Activated CD4-positive, alpha-beta T cell treated with anti-CD3 and anti-CD28 coated beads, Interleukin-2, Interleukin-6, amounts not matched to agents 100 ng/mL and 50 ng/mL, durations not matched to agents 16 hours and 8 hours (primary cell): ENCODE measurements at places on chromosomes 13 and 19.
A peak's percentile ranks its signal among the peaks of the same experiment; 100 is the strongest.

DNA sequence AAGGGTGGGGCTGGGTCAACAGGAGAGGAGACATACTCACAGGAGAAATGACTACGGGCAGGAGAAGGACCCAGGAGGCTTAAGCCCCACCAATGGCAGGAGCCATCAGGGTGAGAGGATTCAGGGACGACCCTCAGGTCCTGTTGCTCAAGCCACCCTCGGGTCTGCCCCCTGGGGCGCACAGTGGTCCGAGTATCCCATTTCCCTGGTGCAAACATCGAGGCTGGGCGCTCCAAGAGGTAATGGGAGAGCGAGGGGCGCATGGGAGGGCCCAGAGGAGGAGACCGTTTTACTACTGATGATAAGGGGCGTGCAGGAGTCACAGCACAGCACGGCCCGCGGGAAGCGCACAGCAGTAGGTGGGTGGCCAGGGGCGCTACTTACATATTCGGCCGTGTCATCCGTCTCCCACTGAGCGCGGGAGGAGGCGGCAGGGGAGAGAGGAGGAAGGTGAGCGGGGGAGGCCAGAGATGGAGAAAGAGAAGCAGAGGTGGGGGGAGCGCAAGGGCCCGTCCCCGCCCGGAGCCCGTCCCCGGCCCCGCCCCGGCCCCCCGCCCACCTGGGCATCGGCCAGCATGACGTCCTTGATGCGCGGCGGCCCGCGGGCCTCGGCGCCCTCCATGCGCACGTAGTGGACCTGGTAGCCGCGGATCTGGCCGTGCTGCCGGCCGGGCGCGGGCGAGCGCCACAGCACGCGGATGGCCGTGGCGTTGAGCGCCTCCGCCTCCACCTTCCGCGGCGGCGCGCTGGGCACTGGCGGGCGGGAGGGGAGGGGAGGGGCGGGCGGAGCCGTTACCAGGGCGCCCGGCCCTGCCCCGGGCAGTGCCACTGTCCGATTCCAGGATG lies 111.5 kb downstream of the PTPRS start:
- no peak for DNase-seq

- no peak for DNase-seq
Measured at GRCh38 chr13:62088165-62088564, 672.5 kb upstream of the PCDH20 start.

- peak; percentile 33 for DNase-seq
Measured at GRCh38 chr13:94351292-94351990, 128.0 kb downstream of the DCT start.

DNA sequence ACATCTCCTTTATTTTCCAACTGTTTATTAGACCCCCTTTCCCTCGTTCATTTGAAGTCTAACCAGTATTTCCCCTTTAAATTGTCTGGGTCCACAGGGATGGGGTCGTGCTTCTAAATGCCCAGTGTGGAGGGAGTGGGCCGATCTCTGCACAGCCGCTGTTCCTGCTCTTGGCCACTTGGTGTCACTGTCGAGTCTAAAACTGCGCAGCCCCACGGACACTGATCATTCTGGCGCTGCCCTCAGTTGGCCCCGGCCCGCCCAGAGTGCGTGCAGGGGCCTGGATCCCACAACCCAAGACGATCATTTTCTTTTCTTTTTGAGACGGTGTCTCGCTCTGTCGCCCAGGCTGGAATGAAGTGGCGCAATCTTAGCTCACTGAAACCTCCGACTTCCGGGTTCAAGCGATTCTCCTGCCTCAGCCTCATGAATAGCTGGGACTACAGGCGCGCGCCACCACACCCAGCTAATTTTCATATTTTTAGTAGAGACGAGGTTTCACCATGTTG lies 12.0 kb downstream of the WDR88 start:
- DNase-seq = peak; percentile 73

DNA sequence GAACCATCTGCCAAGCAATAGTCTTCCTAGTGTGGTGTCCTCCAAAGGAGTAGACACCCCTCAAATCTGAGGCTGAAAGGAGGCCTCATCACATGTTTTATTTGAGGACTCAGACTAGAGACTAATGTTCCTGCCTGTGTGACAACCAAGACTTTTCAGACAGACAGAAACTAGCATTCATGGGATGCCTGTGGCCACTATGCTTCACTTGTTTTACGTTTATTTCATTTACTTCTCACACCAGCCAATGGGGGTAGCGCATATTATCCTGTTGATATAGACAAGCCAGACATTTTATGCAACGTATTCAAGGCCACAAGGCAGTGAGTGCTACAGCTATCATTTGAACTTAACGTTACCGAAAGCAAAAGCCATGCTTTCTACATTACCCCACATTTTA lies 391.7 kb upstream of the HTR2A start:
- no peak for DNase-seq
